ENCODE measurements at places on chromosomes 3 and 15. TPM values are rescaled to one million over a fixed set of nuclear protein-coding genes. Genes with fewer than 3 reads are reported as not detected.

GRCh38 chr3:177554895-177555759 is 357.8 kb upstream of the TBL1XR1 start:
- no peaks in the 10 kb centered on the region for H3K27me3 ChIP-seq
- DNase-seq = peak; percentile 92
- peaks cover 16% of the 10 kb centered on the region for H3K4me1 ChIP-seq
- no peak overlapping the region for H3K4me3 ChIP-seq

DNA sequence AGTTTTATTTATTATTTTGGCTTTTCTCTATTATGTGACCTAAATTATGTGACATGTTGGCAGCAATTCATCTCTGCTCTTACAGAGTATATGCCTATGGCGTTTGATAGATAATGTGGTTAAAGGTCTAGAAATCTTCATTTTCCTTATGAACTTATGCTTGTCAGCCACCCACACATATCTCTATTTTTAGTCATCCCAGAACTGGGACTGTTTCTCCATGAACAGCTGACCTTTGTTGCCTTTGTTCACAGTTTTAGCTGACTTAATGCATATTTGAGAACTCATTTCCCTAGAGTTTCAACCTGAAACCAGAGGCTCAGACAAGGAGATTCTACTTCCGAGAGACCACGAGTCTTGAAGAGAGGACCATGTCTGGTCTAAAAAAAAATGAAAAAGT is 176.5 kb downstream of the RAP2B start:
- H3K27ac ChIP-seq = peak overlapping the region; percentile 50
- peak; percentile 82 for DNase-seq

KCNAB1 gene
- 0.36 TPM for total RNA-seq

- no peaks in the 10 kb centered on the region for H3K4me1 ChIP-seq
- peaks cover 30% of the 10 kb centered on the region for H3K36me3 ChIP-seq
- no peaks in the 10 kb centered on the region for H3K27me3 ChIP-seq
- no peak overlapping the region for H3K4me3 ChIP-seq
- no peak for DNase-seq
Observed at GRCh38 chr15:50945725-50946124, 37.2 kb downstream of the AP4E1 start.

TWF2 gene
- 115 TPM for total RNA-seq

ALPK3 gene
- 0.59 TPM for total RNA-seq

MINDY2 gene
- 19.9 TPM for total RNA-seq

TM4SF1 gene
- total RNA-seq = 210 TPM

DNA sequence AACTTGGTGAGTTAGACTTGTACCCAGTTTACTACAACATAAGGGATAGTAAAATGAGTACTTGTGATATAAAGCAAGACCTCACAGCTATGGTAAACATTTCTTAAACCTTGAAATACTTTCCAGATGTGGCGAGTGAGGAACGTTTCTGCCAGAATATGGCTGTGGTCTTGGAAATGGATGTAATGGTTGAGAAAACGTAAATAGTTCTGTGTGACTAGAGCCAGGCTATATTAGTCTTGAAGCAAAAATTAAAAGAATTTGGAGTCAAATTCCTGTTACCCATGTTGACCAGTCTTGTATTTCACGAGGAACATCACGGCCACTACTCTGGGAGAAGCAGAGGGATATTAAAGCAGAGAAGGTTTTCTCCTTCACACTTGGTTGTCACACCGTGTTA is 15.3 kb downstream of the OR4F15 start:
- H3K4me3 ChIP-seq = no peak overlapping the region
- H3K36me3 ChIP-seq = no peaks in the 10 kb centered on the region
- H3K4me1 ChIP-seq = no peaks in the 10 kb centered on the region
- H3K27ac ChIP-seq = no peak overlapping the region
- H3K27me3 ChIP-seq = no peaks in the 10 kb centered on the region

GRCh38 chr3:5888851-5889250 is 701.3 kb downstream of the EDEM1 start:
- H3K4me3 ChIP-seq = no peak overlapping the region
- no peaks in the 10 kb centered on the region for H3K27me3 ChIP-seq
- H3K4me1 ChIP-seq = no peaks in the 10 kb centered on the region
- DNase-seq = no peak
- H3K27ac ChIP-seq = no peak overlapping the region

DNA sequence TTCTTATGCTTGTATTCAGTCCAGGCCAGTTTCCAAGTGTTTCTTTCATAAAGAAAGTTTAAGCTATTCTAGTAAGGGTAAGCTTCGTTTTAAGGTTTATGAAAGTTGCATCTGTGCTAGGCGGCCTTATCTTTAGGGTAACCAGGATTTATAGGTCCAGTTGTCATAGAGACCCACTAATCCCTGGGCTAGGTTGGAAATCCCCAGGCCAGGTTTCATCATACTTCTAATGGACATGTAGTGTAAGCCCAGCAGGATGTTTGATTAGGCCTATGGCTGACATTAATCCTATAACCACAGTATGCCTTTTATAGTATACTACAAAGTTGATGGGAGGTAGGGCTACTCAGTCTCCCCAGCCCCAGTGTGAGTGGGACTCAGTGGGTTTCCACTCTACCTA is 312.4 kb downstream of the CACNA2D3 start:
- H3K4me3 ChIP-seq = no peak overlapping the region
- no peaks in the 10 kb centered on the region for H3K27me3 ChIP-seq
- DNase-seq = no peak
- no peaks in the 10 kb centered on the region for H3K36me3 ChIP-seq

DNA sequence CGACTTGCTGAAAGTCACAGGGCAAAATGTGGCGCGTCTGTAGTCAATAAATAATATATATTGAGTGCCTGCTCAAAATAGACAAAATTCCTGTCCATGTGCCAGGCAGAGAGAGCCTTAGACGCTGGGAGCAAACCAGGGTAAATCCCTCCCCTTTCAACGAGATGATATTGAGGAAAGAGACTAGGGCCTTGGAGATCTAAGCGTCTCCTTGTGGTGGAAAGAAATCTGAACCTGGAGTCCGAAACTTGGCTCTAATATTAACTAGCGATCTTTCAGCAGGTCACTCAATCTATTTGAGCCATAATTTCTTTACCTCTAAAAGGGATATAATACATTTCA is 348 bp upstream of the DPP8 start:
- H3K4me3 ChIP-seq = peak overlapping the region; percentile 96
- no peaks in the 10 kb centered on the region for H3K36me3 ChIP-seq
- H3K27ac ChIP-seq = no peak overlapping the region

GRCh38 chr3:150035301-150035779 is 64.6 kb upstream of the PFN2 start:
- no peaks in the 10 kb centered on the region for H3K36me3 ChIP-seq
- no peak for DNase-seq
- no peak overlapping the region for H3K27ac ChIP-seq
- no peak overlapping the region for H3K4me3 ChIP-seq
- no peaks in the 10 kb centered on the region for H3K4me1 ChIP-seq

GOLGA6L7 gene
- total RNA-seq = not detected

SLCO3A1 gene
- total RNA-seq = 5.3 TPM

DNA sequence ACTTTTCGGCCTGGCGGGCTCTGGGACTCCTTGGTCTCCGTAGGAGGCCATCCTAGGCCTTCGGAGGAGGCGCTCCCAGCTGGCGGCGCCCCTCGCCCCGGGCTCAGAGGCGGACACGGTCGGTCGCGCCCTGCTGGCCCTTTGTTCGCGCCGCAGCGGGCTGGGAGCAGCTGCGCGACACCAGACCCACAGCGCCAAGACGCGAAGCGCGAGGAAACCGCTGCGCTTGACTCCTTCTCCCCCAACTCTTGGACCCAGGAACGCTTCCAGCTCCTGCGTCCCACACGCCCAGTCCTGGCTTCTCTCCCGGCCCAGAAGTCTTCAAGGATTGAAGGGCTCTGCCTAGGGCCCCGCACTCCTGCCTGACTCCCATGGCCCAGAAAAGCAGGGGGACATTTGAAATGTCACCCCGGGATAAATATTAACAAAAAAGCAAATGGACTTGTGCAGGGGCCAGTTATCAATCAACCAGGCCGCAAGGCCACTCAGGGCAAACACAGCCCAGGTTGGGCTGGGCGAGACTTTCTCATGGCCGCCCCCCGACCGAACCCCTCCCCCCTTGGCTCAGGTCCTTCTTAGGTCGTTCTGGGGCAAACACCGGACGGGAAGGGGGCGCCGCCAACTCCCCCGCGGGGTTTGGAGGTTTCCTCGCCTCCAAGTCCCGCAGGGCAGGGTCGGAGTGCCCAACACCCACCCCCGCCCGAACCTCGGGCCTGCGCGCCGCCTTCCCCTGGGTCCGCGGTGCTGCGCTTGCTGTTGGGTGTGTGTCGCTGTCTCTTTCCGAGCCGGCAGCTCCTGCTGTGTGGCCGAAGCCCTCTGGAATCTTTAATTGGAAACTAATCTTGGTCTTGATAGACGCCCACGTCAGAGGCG is 5.1 kb downstream of the ONECUT1 start:
- no peak overlapping the region for H3K4me3 ChIP-seq
- H3K27ac ChIP-seq = no peak overlapping the region

HHATL gene
- not detected for total RNA-seq

DUT gene
- total RNA-seq = 49.2 TPM

SLC6A6 gene
- 76.6 TPM for total RNA-seq

Data from osteoblast (primary cell).